ENCODE measurements at places on chromosomes 16 and 17. TPM values are rescaled to one million over a fixed set of nuclear protein-coding genes. Genes with fewer than 3 reads are reported as not detected.

- H3K36me3 ChIP-seq: no peaks in the 10 kb centered on the region
- DNase-seq: no peak
- H3K4me3 ChIP-seq: peak overlapping the region; percentile 69
- H3K27me3 ChIP-seq: no peaks in the 10 kb centered on the region
- peaks cover 54% of the 10 kb centered on the region for H3K4me1 ChIP-seq
- H3K27ac ChIP-seq: peak overlapping the region; percentile 91
Observed at GRCh38 chr16:11586378-11586855, 302 bp downstream of the LITAF start.

DNA sequence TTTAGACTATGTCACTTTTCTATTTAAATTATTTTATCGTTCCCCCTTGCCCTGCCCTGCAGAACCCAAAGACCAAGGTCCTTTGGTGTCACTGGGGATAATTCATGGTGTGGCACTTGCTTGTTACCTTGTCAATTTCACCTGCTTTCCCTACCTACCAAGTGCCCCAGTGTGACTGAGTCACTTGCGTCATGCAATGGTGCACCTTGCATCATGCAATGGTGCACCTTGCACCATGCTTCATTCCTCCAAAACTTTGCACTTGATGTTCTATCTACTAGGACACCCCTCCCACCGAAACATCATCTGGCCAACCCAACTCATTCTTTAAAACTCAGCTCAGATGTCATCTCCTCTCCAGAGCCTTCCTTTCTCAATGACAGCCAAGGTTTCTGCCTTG lies 47.1 kb downstream of the TMEM114 start:
- no peak overlapping the region for H3K4me3 ChIP-seq
- no peaks in the 10 kb centered on the region for H3K36me3 ChIP-seq
- H3K27ac ChIP-seq: no peak overlapping the region

The FAM20A gene
- total RNA-seq: 38.7 TPM

DNA sequence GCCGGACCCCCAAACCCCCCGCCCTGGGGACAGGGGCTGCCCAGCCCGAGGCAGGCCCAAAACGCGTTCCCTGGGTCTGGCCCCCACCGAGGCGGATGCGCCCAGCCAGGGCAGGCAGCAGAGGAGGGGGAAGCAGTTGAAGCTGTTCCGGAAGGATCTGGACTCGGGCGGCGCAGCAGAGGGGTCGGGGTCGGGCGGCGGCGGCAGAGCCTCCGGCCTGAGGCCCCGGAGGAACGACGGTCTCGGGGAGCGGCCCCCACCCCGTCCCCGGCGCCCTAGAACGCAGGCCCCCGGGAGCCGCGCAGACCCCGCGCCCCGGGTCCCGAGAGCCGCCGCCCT lies 22.9 kb upstream of the ZFPM1 start:
- H3K36me3 ChIP-seq: no peaks in the 10 kb centered on the region
- DNase-seq: no peak
- peak overlapping the region; percentile 71 for H3K27ac ChIP-seq
- peak overlapping the region; percentile 57 for H3K4me3 ChIP-seq
- peaks cover 15% of the 10 kb centered on the region for H3K4me1 ChIP-seq

- no peak overlapping the region for H3K4me3 ChIP-seq
- no peak overlapping the region for H3K27ac ChIP-seq
- H3K4me1 ChIP-seq: peaks cover 7% of the 10 kb centered on the region
- no peaks in the 10 kb centered on the region for H3K36me3 ChIP-seq
- H3K27me3 ChIP-seq: no peaks in the 10 kb centered on the region
Observed at GRCh38 chr17:77273397-77274085, 132.8 kb downstream of the SEC14L1 start.

The ADPRM gene
- total RNA-seq: 9.4 TPM

The LGALS9B gene
- not detected for total RNA-seq

The ZFPM1 gene
- total RNA-seq: 5.6 TPM

GRCh38 chr16:78743556-78743955 lies 644.1 kb downstream of the WWOX start:
- no peak for DNase-seq
- no peak overlapping the region for H3K4me3 ChIP-seq
- H3K27me3 ChIP-seq: no peaks in the 10 kb centered on the region
- H3K27ac ChIP-seq: no peak overlapping the region
- H3K36me3 ChIP-seq: no peaks in the 10 kb centered on the region

GRCh38 chr16:85353013-85353412 lies 240.7 kb upstream of the CIBAR2 start:
- H3K27ac ChIP-seq: peak overlapping the region; percentile 76
- H3K27me3 ChIP-seq: no peaks in the 10 kb centered on the region
- H3K36me3 ChIP-seq: no peaks in the 10 kb centered on the region
- no peak overlapping the region for H3K4me3 ChIP-seq
- DNase-seq: no peak
- peaks cover 22% of the 10 kb centered on the region for H3K4me1 ChIP-seq

The PRCD gene
- 8.2 TPM for total RNA-seq
